ENCODE measurements at places on chromosomes 7 and 10.

DNA sequence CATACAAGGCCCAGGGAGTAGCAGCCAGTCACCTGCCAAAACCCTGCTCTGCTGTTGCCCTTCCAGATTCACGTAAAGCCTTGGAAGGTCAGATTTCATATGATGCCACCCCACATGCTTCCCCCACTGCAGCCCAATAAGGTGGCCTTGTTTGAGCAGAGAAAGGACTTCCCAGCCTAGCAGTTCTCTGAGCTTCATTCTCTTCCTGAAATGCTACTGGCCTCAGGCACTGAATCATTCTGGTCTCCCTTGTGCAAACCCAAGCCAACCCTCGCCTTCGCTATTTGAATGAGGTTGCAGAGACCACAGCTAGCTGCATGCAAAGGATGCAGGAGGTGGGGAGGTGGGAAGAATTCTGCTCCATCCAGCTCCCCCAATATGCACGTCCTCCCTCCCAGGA lies 60.3 kb upstream of the PLXNA4 start:
- DNase-seq = no peak

GRCh38 chr7:45568536-45569289 lies 5.5 kb upstream of the ADCY1 start:
- no peak for DNase-seq

GRCh38 chr10:121926671-121927317 lies 1.0 kb downstream of the ATE1 start:
- no peak for DNase-seq

DNA sequence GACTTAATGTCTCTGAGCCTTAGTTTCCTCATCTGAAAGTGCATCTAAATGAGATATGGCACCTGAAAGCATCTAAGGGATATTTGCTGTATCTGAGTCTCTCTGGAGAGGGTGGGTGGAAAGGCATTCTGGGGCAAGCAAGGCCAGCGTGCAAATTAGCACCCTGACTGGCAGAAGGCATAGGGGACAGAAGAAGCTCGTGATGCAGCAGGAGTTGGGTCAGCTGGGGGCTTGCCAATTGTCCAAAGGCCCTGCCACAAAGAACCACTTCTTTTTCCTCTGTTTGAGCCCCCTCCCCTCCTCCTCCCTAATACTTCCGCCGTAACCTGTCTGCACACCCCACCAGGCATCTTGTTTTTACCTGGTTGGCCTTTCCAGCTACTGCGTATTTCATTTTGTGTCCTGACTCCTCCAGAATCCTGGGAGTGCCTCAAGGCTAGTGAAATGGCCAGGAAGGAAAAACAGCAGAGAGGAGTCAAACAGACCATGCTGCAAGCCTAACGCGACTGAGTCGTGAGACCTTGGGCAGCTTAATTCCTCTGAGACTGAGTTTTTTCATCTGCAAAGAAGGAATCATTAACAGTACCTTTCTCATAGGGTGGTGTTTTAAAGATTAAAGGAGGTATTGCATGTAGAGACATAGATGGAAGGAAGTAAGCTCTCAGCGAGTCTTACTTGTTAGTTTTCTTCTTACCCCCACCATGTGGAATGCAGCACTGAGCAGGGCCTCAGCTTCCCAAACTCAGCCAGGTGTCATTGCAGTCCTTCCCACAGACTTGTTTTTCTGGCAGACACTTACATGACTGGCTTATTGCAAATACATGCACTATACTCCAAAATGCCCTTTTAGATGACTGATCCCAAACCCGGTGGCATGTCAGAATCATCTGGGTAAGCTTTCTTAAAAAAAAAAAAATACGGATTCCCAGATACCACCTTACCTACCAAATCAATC lies 49.1 kb upstream of the MXI1 start:
- no peak for DNase-seq

- no peak for DNase-seq
These were observed 10.9 kb upstream of the PTN start for GRCh38 chr7:137354396-137354795.

- DNase-seq = peak; percentile 71
These were observed 60.8 kb upstream of the SP4 start for GRCh38 chr7:21367081-21367480.

DNA sequence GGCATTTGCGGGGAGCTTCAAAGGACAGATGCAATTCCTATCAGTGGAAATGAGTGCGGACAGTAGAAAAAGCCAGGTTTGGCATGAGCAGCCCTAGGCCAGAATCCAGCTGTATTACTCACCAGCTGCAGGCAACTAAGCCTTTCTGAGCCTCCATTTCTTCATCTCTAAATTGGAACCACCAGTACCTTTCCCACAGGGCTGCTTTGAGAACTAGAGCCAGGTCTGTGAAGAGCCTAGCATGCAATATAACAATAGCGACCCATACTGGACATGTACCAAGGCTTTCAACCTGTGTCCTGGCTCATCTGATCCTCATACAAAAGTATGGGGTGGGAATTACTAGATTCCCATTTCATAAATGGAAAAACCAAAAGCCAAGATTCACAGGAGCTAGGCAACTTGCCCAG lies 101.0 kb downstream of the GSAP start:
- DNase-seq = no peak

GRCh38 chr10:1613511-1613910 lies 123.8 kb downstream of the ADARB2 start:
- no peak for DNase-seq

GRCh38 chr10:116730464-116731260 lies 11.7 kb downstream of the HSPA12A start:
- DNase-seq = no peak

DNA sequence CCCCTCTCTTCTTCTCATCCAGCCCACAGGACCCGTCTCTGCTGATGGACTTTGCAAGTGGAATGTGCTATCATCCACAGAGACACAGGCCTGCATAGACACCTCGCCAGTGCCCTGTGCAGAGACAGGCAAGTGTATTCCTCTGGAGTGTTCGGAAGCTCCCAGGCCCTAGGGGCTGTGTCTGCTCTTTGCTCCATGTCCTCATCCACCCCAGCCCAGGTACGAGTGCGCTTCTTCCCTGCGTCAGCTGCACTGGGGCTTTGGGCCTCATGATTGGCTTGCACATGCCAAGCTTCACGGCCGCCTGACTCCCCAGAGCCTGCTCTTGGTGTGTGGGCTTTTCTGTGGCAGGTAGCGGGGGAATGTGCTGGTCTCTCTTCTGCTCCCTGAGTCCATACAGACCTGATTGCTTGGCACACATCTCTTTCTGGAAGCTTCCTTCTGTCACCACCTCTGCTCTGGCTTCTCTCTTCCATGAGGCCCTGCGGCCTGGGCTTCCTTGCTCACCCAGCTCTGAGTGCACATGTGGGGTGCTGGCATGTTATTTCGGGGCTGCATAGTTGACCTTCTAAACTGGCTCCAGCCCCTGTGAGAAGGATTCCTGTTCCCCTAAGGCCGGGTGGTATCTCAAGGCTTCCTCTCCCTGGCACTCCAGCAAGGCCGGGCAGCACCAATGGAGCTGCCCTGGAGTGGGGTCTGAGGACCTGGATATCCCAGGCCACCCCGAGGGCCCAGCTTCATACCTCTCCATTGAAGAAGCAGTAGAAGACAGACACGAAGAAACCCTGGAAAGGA lies 27.8 kb downstream of the CRHR2 start:
- no peak for DNase-seq

DNA sequence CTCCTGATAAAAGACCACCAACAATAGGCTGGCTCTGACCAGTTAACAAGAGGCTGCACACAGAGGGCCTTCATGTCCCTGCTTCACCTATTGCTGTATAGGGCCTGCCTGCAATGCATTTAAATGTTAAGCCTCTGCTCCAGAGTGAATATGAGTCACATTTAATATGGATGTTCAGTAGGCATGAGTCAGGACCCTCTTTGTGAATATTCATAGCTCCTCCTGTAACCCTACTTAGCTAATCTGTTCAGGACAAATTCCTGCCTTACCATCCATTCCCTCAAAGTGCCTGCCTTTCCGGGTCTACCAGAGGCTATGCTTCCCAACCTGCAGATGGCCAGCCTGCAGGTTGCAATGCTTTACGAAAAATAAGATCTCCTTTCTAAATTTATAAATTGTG lies 32.5 kb downstream of the ARHGAP22 start:
- no peak for DNase-seq

DNA sequence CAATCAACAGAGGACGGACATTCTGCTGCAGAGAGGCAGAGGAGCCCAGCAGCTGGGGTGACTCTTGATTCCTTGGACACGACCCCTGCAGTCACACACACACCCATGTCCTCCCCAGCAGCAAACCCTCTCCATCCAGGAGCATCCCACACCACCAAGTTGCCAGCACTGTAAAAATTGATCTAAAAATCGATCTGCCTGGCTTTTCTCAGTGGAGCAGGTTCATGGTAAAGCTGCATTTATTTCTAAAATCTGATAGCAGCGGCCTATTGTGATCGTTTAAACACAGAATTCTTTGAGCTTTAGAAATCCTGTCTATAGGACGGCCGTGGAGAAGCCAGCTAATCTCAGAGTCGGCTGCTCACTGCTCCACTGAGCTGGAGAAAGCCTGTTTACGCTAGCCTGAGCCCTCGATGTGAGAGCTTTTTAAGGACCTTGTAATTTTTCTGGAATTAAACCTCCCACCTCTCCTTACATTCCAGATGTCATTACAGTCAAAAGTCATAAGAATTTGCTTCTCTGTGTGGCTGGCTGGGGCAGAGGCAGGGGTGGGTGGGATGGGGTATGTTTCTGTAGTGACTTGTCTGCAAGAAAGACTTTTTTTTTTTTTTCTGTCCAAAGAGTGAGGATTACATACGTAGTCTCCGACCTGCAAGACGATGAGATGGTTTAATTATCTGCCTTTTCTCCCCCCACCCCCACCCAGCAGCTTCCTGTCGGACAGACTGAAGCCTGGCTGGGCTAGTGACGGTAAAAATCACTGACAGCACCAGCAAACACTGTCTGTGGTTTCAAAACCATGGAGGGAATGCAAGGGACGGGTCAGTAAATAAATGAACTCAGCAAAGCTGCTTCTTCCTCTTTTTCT lies 31.6 kb downstream of the TRIM8 start:
- DNase-seq = no peak

DNA sequence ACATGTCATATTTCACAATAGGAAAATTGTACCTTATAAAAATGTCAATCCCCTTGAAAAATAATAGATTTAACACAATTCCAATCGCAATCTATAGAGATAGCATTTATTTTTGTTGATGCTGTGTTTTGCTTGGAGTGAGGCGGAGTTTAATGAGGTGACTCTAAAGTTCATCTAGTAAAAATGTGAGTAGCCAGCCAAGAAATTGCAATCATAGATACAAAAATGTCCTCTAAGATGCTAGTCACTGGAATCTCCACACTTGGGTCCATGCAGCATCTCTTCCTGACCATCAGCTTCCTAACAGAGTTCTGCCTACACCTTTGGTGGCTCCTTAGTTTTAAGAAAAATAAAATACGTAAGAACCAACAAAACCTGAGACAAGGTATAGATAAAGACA lies 44.9 kb downstream of the GLI3 start:
- no peak for DNase-seq

DNA sequence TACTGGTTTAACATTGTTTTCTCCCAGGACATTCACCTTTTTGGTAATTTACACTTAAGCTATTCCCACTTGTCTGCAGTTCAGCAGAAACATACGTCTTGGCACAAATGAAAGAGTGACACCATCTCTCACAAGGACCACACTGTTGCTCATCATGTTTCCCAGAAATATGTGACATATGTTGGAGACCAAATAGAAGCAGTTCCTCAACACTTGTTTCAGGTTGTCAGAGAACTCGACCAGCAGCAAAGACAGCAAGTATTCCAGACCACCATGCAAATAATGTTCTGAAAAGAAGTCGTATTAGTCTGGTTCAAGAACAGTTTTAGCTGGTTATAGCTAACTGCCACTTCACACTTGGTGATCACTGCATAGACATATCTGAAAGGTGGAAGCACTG lies 81.3 kb upstream of the KLF6 start:
- DNase-seq = no peak

- no peak for DNase-seq
These were observed 16.8 kb downstream of the TMEM243 start for GRCh38 chr7:87202705-87203104.

DNA sequence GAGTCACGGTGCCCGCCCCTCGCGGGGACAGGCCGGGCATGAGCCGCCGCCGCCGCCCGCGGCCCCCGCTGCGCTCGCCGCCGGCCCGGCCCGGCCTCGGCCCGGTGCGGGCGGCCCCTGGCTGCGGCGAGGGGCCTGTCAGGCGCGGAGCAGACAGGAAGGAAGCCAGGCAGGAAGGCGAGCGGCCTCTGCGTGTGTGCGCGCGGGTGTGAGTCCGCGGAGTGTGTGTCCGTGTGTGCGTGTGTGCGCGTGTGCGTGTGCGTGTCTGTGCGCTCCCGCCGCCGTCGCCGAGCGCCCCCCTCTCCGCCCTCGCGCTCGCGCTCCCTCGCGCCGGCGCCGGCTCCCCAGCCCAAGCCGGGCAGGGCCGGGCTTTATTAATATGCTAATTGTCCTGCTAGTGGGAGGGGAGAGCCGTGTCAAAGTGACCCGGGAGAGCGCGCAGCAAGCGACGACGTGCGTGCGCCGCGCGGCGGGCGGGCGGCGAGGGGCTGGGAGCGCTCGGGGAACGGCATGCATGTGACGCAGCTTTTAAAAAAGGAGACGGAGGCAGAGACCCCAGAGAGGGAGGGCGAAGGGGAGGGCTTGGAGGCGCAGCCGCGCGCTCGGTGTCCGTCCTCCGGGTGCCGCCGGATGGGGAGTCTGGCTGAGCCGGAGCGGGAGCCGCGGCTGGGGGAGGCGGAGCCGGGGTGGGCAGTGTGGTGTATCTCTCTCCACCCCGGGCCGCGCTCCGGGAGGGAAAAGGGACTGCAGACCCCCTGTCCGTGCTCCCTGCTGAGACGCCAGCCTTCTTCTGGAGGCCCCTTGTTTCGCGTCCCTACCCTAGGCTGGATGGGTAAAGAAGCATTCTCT lies at the start of gene LDB1:
Gene LDB1 (minus strand): TSS at position 227 of the 849 bp plus-strand sequence. CDS start 258 bp downstream, outside the sequence.
- DNase-seq = peak; percentile 60

GRCh38 chr10:87861566-87861952 lies 1.8 kb downstream of the KLLN start:
- peak; percentile 71 for DNase-seq

GRCh38 chr7:98126311-98127142 lies 19.9 kb downstream of the LMTK2 start:
- no peak for DNase-seq

- DNase-seq = no peak
These were observed 602.8 kb downstream of the NRG3 start for GRCh38 chr10:82477776-82478175.

DNA sequence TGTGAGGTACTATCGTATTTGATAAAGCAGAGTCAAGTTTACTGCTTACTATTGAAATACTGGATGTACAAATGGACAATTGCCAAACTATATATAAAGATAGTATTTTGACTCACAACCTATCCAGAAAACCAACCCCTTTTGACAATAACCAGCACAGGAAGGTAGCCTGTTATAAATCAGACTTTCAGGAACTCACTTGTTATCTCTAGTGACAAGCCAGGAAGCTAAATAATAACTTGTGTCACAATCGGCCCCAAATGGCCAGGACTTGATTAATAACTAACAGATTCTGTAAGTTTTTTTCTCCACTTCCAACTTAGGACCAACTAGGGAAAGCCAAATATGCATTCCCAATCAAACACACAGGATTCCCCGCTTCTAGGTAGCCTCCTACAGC lies 38.8 kb upstream of the SLC35G1 start:
- DNase-seq = no peak
